ENCODE measurements at places on chromosomes 13 and 19. TPM values are rescaled to one million over a fixed set of nuclear protein-coding genes. Genes with fewer than 3 reads are reported as not detected.

DNA sequence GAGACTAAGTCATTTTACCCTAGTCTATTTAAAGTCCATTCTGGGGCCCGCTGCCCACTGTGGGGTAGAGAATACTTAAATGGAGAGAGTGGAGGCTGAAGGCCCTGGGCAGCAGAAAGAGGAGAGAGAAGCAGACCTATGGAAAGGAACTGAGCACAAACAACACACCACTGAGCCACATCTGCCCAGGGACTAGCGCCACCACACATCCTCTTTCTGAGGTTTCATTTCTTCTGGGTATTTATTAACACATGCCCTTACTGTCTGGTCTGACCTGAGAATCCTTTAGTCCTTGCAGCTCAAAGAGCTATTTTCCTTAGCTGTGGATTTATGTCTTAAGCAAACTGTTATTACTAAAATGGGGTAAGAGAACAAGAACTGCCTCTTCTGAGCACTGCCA is 154.0 kb downstream of the NALCN start:
- no peak for DNase-seq

- no peak for DNase-seq
Measured at GRCh38 chr19:2462635-2463421, 6.1 kb upstream of the LMNB2 start.

DNA sequence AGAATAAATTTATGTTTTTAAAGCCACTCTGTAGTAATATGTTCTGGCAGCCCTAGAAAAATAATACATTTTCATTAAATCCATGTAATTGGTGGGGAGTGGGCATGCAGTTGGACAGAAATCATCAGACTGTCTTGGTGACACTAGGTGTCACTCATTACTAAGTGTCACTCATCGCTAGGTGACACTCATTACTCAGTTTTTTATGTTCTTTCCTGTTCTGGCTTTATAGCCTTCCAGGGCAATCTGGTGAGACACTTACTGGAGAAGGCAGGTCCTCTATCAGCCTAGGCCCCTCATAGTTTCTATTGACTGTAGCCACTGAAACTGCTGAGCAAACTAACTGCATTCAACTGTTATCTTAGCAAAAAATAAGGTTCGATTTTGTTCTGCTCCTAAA is 542.1 kb downstream of the SLITRK1 start:
- no peak for DNase-seq

GRCh38 chr19:2429917-2430535 is 2.6 kb upstream of the TIMM13 start:
- DNase-seq = no peak

DNA sequence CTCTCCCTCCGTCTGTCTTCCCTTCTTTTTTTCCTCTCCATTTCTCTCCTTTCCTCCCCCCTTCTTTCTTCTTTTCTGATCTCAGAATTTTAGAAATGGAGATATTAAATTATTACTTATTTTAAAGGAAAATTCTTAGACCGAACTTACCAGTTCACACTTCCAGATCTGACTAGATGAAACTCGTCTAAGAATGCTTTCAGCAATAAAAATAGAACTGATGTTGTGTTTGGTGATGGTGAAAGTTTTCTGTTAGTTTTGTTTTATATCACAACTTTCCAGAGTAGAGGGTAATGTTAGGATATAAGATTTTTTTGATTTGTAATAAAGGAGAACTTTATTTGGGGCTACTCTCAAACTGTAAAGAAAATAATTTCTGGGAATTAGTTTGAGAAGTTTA is 29.9 kb downstream of the UCHL3 start:
- no peak for DNase-seq

APC2 gene
- total RNA-seq = 0.11 TPM

ATCAY gene
- total RNA-seq = not detected

GRCh38 chr19:55352549-55353145 is 1.9 kb downstream of the COX6B2 start:
- no peak for DNase-seq

SIAH3 gene
- total RNA-seq = 0.36 TPM

AMER2 gene
- not detected for total RNA-seq

GRCh38 chr13:33745370-33746324 is 72.3 kb upstream of the RFC3 start:
- no peak for DNase-seq

- DNase-seq = no peak
Measured at GRCh38 chr13:44908712-44909111, 80.6 kb downstream of the NUFIP1 start.

GRCh38 chr19:16293118-16294091 is 31.2 kb upstream of the KLF2 start:
- no peak for DNase-seq

KLK3 gene
- total RNA-seq = not detected

MADCAM1 gene
- 1.0 TPM for total RNA-seq

DNA sequence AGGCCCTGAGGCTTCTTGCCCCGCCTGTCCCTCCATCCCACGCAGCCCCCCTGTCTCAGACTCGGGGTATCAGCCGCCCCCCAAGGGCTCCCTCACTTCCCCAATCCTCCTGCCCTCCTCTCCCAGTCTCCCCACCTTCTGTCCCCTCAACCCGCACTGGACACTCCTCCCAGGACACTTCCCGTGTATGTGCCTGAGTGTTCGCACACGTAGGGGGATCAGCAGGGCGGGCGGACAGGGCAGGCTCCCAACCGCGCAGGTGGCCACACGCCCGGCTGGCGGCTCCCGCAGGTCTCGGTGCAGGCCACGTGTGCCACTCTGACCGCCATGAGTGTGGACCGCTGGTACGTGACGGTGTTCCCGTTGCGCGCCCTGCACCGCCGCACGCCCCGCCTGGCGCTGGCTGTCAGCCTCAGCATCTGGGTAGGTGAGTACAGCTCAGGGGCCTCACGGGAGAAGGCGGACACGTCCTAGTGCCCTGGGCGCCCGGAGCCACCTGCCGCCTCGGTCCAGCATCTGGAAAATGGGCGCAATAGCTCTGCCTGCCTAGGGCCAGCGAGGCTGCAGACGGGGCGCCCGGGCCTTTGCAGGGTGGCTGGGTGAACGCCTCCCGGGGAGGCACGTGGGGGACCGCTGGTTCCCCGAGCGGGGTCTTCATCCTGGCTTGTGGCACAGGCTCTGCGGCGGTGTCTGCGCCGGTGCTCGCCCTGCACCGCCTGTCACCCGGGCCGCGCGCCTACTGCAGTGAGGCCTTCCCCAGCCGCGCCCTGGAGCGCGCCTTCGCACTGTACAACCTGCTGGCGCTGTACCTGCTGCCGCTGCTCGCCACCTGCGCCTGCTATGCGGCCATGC is 2.3 kb downstream of the KISS1R start:
- DNase-seq = peak; percentile 73

DNA sequence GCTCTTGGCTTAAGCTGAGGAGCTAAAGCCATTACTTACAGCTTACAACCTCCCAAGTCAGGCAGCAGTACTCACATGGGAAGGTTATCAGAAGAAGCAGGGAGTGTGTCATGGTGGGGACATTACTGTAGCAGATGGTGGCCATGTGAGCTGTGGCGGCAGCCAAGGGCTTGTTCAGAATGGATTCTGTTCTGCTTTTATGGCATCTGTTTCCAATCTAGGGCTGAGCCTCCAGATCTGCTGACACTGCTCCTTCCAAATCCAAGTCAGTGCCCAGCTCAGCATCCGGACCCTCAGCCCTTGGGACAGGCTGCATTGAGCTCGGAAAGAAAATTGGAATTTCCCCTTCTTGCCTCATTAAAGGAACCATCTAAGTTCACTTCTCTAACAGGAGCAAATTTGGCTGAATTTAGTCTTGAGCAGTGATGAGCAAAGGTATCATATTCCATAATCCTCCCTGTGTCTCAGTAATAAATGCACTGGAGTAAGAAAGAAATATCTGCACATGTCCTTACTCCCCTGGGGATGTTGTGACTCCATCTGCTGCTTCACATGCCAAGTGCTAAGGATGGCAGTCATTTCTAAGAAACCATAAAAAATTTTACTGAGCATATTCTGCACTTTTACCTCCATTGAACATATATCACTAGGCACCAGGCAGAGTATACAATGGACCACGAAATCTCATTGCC is 73.9 kb downstream of the KCTD12 start:
- DNase-seq = no peak

SLC15A1 gene
- not detected for total RNA-seq

- no peak for DNase-seq
Measured at GRCh38 chr13:36332986-36333385, 13.2 kb downstream of the SPART start.

- peak; percentile 74 for DNase-seq
Measured at GRCh38 chr19:45164577-45165335, 4.0 kb upstream of the NKPD1 start.

DNA sequence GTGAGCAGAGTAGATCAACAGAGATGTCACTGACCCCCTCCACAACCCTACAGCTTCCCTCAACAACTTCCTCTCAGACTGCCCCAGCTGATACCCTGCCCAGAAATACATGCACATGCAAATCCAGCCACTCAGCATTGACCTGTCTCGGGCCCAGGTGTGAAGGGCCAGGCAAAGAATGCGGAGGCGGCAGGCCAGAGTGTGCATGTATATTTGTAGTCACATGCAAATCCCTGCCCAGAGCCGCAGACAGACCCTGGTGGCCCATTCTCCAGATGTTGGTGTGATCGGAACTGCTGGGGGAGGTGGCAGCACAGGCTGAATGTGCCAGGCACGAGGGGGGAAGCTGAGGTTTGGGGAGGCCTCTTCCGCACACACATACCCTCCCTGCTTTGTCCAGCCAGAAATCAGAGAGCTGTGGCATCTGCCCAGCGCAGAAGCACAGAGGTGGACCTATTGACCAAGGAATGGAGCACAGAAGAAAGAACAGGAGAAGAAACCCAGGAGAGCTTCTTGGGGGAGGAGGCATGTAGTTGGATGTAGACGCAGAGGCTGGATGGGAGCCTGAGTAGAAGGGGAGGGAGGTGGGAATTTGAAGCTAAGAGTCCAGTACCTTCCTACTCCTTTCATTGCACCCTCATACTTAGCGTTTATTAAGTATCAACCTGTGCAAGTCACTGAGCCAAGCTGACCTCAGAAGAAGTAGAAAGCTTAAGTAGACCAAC is 14.4 kb downstream of the MEF2B start:
- no peak for DNase-seq

TSHZ3 gene
- total RNA-seq = 0.45 TPM

FGF14 gene
- total RNA-seq = 0.03 TPM
